ENCODE measurements at places on chromosomes 16 and 17. TPM values are rescaled to one million over a fixed set of nuclear protein-coding genes. Genes with fewer than 3 reads are reported as not detected.
A peak's percentile ranks its signal among the peaks of the same experiment; 100 is the strongest.

DNAH17 gene
- 6.2 TPM for total RNA-seq

FBXW10B gene
- total RNA-seq, result 3.4 TPM

MED9 gene
- total RNA-seq, result 19.4 TPM

CHAD gene
- 7.2 TPM for total RNA-seq

TBC1D3I gene
- total RNA-seq, result 0.42 TPM

FOXJ1 gene
- total RNA-seq, result 2.8 TPM

MT1A gene
- 19.6 TPM for total RNA-seq

CTRB2 gene
- not detected for total RNA-seq

CCL17 gene
- total RNA-seq, result not detected

MPP2 gene
- 2.3 TPM for total RNA-seq

ETV4 gene
- 5.6 TPM for total RNA-seq

DNA sequence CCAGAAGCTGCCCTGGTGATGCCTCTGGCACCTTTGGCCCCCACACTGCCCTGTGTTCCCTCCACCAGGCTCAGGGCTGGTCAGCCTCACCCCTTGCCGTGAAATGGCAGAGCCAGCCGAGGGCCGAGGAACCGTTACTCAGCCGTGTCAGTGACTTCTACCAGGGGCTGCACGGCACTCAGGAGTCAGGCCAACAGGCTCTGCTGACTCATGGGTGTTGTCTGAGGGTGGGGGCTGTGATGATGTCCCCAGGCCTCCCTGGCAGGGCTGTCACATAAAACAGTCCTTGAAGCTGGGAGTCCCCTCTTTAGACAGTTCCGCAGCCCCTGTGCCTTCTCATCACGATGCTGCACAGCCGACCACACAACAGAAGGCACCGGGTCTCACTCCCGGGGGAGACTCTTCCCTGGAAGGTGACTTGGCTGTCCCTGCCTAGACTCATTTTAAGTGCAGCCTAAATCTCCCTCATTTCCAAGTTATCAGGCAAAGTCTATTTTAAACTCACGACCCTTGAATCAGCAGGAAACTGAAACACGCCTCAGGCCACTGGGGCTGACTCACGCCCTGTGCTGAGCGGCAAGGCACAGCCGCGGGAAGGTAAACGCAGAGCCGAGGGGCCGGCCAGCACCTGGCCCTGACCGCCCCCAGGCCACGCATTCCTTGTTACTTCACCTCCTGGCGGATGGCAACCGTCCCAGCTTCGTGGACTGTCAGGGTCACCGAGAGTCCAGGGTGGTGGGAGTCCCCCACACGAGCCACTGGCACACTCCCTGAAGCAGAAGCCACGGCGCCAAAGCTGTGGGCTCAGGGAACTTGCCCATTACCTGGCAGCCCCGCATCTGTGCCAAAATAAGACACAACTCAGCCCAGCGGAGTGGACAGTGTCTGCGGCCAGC lies 102.6 kb downstream of the ZNF778 start:
- no peaks in the 10 kb centered on the region for H3K36me3 ChIP-seq
- peak overlapping the region; percentile 35 for H3K27ac ChIP-seq
- peak overlapping the region; percentile 12 for H3K4me3 ChIP-seq

GRCh38 chr16:12685806-12686205 lies 117.9 kb downstream of the CPPED1 start:
- no peak for DNase-seq

GRCh38 chr17:75731716-75732498 lies 10.6 kb downstream of the ITGB4 start:
- no peak overlapping the region for H3K27ac ChIP-seq
- peaks cover 85% of the 10 kb centered on the region for H3K36me3 ChIP-seq
- H3K4me1 ChIP-seq, result no peaks in the 10 kb centered on the region
- no peaks in the 10 kb centered on the region for H3K27me3 ChIP-seq
- DNase-seq, result no peak
- H3K4me3 ChIP-seq, result no peak overlapping the region

DNA sequence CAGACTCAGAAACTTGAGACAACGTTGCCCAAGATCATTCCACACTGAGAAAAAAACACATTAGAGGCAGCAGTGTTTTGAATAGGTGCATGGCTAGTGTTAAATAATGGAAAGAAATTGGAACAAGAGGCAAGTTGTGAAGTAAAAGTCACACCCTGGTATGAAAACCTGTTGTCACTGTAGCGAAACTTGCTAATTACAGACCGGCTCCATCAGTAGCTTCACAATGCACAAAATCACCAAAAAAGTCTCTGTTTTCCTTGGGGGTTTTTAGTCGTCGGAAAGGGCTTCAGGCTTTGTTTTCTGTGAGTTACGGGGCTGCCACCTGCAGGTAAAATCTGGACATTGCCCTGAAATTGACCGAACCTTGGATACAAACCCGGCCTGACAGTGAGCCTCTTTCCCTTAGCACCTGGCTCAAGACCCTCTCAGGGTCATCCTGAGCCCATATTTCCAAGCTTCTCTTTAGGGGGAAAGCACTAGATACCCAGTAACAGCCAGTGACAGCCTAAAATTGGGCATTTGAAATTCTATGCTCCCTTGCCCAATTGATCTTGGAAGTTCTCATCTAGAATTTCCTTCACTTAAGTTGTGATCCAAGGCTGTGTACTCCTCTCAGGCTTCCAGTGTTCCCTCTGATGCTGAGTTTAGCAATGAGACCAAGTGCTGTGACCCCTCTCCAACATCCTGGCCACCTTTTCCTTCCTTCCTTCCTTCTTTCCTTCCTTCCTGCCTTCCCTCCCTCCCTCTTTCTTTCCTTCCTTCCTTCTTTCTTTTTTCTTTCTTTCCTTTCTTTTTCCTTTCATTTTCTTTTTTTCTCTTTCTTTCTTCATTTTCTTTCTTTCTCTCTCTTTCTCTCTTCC lies 7.2 kb upstream of the GRB2 start:
- DNase-seq, result no peak
- no peak overlapping the region for H3K27ac ChIP-seq
- H3K27me3 ChIP-seq, result peaks cover 4% of the 10 kb centered on the region

DNA sequence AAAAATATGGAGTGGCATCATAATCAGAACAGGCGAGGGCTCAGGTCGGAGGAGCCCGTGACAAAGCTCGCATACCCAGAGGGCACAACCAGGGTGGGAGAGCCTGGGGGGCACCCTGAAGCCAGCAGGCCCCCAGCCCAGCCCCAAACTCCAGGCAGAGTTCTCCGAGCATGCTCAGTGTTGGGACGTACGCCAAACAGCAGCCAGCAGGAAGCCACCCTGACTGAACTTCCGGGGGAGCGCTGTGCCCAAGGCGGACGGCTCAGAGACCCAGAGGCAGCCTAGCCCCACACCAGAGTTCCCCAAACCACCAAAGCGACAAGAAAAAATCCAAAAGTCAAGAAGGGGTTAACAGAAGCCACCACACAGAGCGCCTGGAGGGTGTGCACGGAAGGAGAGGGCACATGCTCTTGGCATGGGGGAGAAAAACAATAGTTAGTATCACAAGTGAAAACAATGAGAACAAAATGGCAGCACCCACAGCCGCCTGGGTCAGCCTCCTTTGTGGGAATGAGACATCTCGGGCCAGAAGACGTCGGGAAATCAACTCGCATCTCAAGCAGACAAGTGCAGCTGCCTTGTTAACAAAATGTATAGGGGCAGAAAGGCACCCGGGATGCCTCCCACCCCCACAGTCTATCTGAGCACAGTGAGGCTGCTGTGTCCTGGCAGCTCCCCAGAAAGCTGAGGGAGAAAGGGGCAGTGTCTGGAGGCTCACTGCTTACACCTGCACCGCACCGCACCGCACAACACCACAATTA lies 11.9 kb downstream of the EXOC7 start:
- no peak overlapping the region for H3K4me3 ChIP-seq
- peaks cover 98% of the 10 kb centered on the region for H3K36me3 ChIP-seq
- no peak for DNase-seq
- no peaks in the 10 kb centered on the region for H3K4me1 ChIP-seq
- no peak overlapping the region for H3K27ac ChIP-seq

- no peak overlapping the region for H3K27ac ChIP-seq
- H3K27me3 ChIP-seq, result no peaks in the 10 kb centered on the region
- H3K4me3 ChIP-seq, result no peak overlapping the region
- no peaks in the 10 kb centered on the region for H3K4me1 ChIP-seq
Observed at GRCh38 chr17:14052886-14053615, 16.3 kb upstream of the COX10 start.

DNA sequence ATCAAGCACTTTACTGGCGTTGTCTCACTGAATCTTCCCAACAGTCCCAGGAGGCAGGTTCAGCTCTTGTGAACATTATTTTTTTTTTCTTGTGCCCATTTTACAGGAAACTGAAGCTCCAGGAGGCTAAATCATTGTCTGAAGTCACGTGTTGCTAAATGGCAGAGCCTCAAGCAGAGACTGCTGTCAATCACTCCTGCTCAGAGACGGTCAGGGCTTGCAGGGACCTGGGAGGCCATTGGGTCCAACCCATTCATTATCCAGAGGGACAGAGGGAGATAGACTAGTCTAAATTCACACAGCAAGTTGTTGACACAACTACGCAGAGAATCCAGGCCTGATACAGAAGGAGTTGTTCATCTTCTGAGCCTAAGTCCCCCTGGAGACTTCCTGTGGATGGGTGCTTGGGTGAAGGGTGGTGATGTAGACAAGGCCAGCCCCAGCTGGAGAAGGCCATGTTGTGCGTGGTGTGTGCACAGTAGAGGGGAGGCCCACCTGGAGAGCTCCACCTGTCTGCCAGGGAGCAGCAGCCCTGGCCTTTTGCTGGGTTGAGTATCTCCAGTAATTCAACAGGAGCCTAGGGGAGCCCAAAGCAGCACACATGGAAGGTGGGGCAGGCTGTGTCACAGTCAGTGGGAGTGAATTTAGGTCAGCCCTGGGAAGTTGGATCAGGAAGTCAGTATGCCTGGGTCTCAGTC lies 24.3 kb upstream of the C1QL1 start:
- DNase-seq, result no peak
- H3K36me3 ChIP-seq, result no peaks in the 10 kb centered on the region
- no peak overlapping the region for H3K27ac ChIP-seq
- peaks cover 35% of the 10 kb centered on the region for H3K27me3 ChIP-seq
- no peak overlapping the region for H3K4me3 ChIP-seq
- peaks cover 4% of the 10 kb centered on the region for H3K4me1 ChIP-seq

DNA sequence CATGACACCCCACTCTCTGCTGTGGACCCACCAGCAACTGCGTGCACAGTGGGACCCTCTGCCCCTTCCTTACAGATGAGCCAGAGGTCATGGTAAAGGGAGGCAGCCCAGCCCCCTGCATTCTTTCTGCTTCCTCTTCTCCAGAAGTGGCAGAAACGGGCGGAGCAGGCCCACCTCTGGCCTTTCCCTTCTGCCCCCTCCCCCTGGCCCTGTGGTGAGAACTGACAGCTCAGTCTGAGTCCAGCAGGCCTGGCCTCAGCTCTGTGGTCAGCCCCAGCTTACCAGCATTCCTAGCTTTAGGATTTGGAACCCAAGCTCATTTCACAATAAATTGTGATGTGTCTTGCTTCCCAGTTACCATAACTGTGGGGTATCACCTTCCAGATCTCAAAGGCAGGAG lies 4.8 kb upstream of the ANKRD11 start:
- no peak overlapping the region for H3K4me3 ChIP-seq
- no peaks in the 10 kb centered on the region for H3K36me3 ChIP-seq
- DNase-seq, result no peak
- H3K4me1 ChIP-seq, result peaks cover 18% of the 10 kb centered on the region

- no peak overlapping the region for H3K27ac ChIP-seq
- H3K4me3 ChIP-seq, result no peak overlapping the region
- no peak for DNase-seq
- H3K4me1 ChIP-seq, result peaks cover 38% of the 10 kb centered on the region
Observed at GRCh38 chr16:89385712-89386111, 104.6 kb downstream of the ANKRD11 start.

GRCh38 chr16:52647588-52647987 lies 100.6 kb upstream of the TOX3 start:
- no peaks in the 10 kb centered on the region for H3K27me3 ChIP-seq
- no peak for DNase-seq
- no peaks in the 10 kb centered on the region for H3K4me1 ChIP-seq

GRCh38 chr16:57962046-57962445 lies 8.9 kb downstream of the CNGB1 start:
- no peaks in the 10 kb centered on the region for H3K36me3 ChIP-seq
- H3K4me3 ChIP-seq, result no peak overlapping the region
- no peak overlapping the region for H3K27ac ChIP-seq
- H3K4me1 ChIP-seq, result no peaks in the 10 kb centered on the region
- H3K27me3 ChIP-seq, result no peaks in the 10 kb centered on the region

DNA sequence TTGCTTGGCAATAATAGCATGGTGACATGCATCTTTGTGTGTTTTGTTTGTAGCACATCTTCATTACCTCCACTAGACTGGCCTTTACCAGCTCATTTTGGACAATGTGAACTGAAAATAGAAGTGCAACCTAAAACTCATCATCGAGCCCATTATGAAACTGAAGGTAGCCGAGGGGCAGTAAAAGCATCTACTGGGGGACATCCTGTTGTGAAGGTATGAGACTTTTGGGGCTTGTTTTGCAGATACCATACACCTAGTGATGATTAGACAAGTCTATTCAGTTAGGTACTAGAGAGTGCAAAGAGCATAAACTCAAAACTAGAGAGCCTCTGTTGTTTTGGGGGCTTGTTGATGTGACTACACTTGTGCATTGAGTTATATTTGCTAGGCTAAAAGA lies 41.2 kb downstream of the NFATC3 start:
- H3K4me1 ChIP-seq, result peaks cover 10% of the 10 kb centered on the region
- peaks cover 10% of the 10 kb centered on the region for H3K36me3 ChIP-seq
- H3K27ac ChIP-seq, result no peak overlapping the region
- DNase-seq, result no peak

- H3K4me1 ChIP-seq, result peaks cover 39% of the 10 kb centered on the region
- peak overlapping the region; percentile 0 for H3K4me3 ChIP-seq
- H3K36me3 ChIP-seq, result no peaks in the 10 kb centered on the region
- peak overlapping the region; percentile 26 for H3K27ac ChIP-seq
- peak; percentile 52 for DNase-seq
Observed at GRCh38 chr17:78774956-78775571, 7.0 kb downstream of the CYTH1 start.
